ENCODE measurements at places on chromosomes 7 and 10. TPM values are rescaled to one million over a fixed set of nuclear protein-coding genes. Genes with fewer than 3 reads are reported as not detected.

- DNase-seq: no peak
Observed at GRCh38 chr10:15789793-15790525, 70.2 kb upstream of the ITGA8 start.

DNA sequence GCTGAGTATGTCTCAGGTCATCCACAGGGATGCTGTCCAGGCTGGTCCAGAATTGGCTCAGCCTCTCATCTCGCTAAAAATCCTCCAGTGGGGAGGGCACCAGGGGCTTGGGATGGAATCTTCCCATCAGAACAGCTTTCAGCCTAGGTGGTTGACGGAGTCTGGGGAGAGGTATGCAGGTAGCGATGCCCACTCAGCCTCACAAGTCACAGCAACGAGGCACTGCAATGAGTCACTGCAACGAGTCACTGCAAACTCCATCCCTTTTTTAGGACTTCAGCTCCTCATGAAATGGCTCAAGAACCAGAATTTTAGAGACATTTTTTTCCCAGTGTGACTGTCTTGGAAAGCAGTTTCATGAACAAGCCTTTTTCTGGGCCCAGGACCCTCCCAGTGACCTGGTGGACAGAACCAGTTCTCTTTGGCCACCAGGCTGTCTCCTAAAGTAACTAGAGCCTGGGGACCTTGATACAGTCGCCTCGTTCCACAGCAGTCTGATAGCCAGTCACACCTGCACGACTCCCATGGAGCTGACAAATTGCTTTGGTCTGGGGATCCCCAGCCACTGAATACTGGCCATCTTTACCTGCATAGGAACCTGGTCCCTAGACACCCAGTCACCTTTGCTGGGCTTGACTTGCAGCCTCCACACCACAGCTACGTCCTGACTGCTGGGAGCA lies 41.3 kb upstream of the PPP2R2D start:
- peak; percentile 17 for DNase-seq

DNA sequence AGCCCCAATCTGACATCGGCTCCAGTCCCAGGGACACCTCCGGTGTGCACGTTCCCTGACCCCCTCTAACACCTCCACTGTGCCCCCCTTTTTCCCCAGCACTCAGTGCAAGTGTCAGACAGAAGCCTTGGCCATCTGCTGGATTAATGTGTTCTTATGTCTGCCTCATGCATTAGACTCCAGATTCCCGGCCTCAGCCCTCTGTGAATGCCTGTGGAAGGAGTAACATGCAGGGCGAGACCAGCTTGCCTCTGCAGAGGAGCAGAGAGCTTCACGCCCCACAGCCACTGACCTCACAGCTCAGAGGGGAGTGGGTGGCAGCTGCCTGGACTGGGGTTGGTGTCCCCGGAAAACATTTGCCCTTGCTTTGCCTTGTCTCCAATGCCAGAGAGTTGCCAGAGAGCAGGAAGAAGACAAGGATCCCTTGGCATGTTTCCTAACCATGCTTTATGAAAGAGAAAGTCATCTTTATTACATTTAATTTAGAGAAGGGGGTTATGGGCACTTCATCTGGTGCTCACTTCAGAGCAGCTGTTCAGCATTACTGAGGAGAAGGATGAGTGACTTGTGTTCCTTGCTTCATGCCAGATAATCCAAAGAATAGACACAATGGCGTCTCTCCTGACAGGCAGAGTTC lies 91.6 kb upstream of the CXCL12 start:
- DNase-seq: no peak

- peak; percentile 8 for DNase-seq
Observed at GRCh38 chr7:11343818-11344413, 370.2 kb downstream of the PHF14 start.

ACSM6 gene
- not detected for total RNA-seq

- no peak for DNase-seq
Observed at GRCh38 chr10:7337431-7338171, 73.2 kb downstream of the SFMBT2 start.

GRCh38 chr7:90345595-90346335 lies 751 bp upstream of the GTPBP10 start:
- DNase-seq: peak; percentile 12

DNA sequence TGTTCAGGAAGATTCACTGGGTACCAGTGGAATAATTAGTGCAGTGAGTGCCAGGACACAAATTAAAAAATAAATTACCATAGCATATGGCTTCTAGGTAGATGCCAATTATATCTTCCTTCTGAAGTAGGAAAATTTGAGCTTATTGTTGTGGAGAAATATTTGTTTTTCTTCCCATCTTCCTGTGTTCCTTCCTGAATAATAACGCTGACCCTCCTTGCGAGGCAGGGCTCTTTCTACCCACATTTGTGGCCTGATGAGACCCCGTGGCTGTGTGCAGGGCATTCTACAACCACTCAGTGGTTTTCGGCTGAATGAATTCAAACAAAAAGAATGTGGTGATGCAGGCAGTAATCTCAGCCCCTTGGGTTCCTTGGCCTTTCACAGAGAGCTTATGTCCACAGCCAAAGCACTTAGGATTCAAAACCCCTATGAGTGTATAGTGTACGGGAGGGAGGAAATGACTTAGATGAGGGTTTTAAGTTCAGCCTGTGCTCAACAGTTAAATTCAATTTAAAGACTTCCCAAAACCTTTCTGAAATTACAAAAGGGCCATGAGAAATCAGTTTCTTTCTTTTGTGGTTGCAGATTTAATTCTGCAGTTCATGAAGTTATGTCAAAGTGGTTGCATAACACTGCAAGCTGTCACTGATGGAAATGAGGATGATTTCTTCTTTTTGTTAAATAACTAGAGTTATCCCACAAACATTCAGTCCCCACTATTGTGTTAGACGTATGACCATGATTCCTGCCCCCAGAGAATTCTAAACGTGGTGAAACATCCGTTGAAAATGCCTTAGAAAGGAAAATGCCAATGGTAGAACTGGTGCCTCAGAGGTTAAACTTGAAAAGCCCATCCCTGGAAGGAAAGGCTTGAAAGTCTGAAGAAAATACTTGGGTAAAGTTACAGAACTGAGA lies 255.3 kb downstream of the FZD1 start:
- DNase-seq: no peak

SH2B2 gene
- total RNA-seq: 6.2 TPM

DNA sequence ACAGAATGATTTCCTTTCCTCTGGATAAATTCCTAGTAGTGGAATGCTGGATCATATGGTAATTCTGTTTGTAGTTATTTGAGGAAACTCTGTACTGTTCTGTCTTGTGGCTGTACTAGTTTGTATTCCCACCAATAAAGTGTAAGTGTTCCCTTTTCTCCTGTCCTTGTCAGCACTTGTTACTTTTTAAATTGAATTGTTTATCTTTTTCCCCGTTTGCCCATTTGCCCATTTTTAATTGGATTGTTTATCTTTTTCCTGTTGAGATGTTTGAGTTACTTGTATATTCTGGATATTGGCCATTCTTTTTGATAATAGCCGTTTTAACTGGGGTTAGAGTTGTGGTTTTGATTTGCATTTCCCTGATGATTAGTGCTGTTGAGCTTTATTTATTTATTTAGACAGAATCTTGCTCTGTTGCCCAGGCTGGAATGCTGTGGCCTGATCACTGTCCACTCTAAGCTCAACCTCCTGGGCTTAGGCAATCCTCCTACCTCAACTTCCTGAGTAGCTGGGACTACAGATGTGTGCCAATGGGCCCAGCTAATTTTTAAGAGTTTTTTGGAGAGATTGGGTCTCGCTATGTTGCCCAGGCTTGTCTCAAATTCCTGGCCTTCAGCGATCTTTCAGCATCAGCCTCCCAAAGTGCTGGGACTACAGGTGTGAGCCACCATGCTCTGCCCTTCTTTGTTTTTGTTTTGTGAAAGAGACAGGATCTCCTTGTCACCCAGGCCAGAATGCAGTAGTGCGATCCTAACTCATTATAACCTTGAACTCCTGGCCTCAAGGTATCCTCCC lies 23.0 kb downstream of the BMPR1A start:
- no peak for DNase-seq

DNA sequence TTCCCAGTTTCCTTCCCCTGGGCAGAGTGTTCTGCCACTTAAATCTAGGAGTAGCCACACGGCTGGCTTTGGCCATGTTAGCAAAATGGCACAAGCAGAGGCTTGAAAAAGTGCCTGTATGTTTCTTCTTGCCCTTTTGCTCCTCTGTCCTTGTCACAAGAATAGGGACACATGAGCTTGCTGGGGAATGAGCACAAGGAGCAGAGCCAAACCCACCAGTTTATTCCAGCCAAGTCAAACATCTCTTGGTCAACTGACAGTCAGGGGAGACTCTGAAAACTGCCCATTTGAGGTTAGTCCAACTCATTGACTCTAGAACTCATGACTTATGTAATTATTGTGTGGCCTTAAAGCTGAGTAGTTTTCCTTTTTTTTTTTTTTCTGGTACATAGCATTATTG lies 739.7 kb upstream of the FZD8 start:
- no peak for DNase-seq

DNA sequence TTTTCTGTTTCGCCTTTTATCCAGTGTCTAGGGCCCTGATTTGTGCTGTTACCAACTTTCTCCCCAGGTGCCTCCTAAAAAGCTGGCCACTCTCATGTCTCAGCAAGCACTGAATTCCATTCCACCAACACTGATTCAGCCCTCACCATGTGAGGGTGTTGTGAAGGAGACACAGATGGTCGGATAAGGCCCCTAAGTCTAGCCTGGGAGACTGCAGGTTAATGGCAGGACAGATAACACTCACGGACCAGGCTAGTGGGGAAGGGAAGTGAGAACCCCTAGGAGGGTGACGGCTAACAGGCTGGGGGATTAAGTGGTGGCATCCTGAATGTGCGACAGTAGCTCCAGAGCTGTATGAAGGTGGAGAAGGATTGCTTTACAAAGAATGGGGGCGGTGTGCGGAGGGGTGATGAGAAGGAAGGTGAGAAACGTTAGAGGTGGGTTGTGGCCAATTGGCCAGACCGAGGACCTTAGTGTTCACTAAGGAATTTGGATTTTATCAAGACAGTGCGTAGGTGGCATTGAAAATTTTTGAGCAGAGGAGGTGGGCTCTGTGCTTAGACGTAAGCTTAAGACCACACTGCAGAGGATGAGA lies 3.8 kb upstream of the DUSP5 start:
- no peak for DNase-seq

AQP1 gene
- not detected for total RNA-seq

CYP2C8 gene
- 0.70 TPM for total RNA-seq

DNA sequence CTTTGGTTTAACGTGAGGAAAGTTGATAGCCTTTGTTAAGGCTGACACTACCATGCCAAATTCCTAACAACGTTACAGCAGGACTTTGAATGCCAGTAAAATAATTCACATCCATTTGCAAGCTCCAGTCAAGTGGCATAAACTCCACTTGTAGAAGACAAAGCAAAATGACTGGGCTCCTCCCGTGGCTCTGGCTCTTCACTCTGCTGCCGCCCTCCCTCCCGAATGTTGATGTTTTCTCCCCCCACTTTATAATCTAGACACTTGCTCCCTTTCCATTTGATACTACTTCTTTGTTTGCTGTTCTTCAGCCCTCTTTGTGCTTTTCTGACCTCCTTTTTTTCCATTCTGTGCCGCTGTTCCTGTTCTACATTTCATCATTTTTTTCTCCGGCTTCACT lies 22.8 kb upstream of the ITGB8 start:
- DNase-seq: peak; percentile 22

MICALL2 gene
- 5.2 TPM for total RNA-seq

PILRA gene
- total RNA-seq: 0.28 TPM

GRCh38 chr7:157575777-157576176 lies 239.0 kb downstream of the DNAJB6 start:
- no peak for DNase-seq

ZP3 gene
- 6.9 TPM for total RNA-seq

DNA sequence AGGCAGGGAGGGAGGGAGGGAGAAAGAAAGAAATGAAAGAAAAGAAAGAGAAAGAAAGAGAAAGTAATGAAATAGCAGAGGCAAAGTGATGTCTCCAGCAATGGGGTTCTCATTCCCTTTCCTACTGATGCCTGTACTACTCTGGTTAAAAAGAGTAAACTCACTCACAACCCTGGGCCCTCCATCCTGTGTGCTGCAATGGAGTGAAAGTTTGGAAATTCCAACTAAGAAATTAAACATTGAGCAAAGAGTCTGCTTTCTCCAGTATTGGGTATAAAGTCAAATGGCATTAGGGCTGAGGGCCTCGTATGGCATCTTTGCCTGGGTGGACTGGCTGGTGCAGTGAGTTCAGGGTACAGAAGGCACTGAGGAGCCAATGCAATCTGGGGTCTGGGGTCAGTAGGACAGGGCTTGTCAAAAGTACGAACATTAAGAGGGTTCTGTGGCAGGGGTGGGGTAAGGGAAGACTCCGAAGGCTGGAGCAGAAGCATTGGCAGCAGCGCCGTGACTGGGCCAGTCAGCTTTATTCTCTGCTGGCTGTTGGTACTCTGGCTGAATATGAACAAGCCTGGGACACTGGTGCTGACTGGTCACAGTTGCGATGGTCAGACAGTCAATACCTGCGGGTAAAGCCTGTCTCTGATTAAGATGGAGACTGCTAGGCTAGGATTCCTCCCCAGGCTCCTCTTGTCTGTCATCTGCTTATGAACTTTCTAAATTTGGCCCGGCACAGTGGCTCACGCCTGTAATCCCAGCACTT lies 24.1 kb upstream of the TNS3 start:
- no peak for DNase-seq

DNA sequence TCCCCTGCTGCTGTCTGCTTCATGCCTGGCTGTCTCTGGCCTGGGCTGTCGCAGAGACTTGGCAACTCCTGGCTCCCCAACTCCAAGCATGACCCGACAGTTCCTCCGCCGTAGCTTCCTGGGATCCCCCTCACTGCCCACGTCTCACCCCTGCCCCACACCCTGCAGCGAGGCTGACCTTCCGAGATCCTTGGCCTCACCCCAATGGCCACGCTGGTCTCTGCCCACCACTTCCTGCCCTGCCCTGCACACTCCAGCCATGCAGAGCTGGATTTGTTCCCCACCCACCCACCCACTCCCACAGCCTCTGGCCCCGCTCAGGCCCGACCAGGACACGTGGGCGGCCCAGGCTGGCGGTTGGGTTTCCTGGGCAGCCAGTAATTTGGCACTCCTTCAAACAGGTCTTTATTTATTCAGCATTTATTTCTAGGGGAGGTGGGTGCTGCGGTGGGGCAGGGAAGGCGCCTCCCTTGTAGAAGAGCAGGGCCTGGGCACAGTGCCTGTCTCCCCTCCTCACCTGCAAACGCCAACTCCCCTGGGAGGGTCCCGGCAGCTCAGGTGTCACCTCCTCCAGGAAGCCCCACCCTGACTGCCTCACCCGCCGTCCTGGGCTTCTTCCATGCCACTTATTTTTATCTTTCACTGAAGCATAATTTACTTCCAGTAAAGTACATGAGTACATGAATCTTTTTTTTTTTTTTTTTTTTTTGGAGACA lies 25.5 kb downstream of the GTF2IRD1 start:
- DNase-seq: peak; percentile 68

POM121 gene
- total RNA-seq: 11.3 TPM
